H7 (cell line): ENCODE measurements at places on chromosomes 13 and 19. TPM values are rescaled to one million over a fixed set of nuclear protein-coding genes. Genes with fewer than 3 reads are reported as not detected.

DNA sequence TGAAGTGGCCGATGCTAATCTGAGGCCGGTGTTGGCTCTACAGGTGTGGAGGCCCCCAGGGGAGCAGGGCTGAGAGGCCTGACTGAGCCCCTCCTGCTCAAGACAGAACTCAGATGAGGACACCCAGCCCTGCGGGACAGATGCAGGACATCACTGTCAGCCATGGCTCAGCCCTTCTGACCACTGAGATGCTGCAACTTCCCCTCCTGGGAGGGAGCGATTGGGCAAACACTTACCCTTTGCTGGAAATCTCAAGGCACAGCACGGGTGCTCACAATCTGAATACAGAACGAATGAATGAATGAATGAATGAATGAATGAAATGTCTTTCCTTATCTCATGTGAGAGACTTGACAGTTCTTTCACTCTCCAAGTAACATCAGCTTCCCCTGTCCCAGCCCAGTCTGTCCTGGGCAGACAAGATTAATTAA, 3.5 kb upstream of the SIGLEC7 start:
- DNase-seq, result no peak

DNA sequence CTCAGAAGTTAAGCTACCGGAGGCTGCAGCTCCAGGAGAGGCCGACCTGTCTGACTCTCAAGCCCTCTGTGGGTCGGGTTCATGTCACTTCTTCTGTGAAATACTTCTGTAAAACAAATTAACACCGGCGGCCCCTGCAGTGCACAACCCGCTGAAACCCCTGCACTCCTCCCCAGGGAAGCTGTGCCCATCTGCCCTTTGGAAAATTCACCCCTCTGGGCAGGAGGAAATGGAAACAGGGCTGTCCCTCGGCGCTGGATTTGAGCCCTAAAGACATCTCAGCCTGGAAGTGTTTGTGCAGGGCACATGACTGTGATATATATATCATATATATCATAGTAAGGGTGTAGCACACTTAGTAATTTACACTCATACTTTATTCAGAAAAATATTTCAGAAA, 415.3 kb downstream of the IRS2 start:
- DNase-seq, result no peak

- no peak for DNase-seq
Measured at GRCh38 chr13:103908911-103909310, 842.7 kb upstream of the SLC10A2 start.

GRCh38 chr19:1066748-1067340, at the start of gene ARHGAP45:
Gene ARHGAP45 (plus strand): TSS chr19:1067167. CDS start chr19:1067406, 239 bp downstream.
- peak; percentile 94 for DNase-seq

Gene WDR88
- total RNA-seq, result not detected in 2 replicates

DNA sequence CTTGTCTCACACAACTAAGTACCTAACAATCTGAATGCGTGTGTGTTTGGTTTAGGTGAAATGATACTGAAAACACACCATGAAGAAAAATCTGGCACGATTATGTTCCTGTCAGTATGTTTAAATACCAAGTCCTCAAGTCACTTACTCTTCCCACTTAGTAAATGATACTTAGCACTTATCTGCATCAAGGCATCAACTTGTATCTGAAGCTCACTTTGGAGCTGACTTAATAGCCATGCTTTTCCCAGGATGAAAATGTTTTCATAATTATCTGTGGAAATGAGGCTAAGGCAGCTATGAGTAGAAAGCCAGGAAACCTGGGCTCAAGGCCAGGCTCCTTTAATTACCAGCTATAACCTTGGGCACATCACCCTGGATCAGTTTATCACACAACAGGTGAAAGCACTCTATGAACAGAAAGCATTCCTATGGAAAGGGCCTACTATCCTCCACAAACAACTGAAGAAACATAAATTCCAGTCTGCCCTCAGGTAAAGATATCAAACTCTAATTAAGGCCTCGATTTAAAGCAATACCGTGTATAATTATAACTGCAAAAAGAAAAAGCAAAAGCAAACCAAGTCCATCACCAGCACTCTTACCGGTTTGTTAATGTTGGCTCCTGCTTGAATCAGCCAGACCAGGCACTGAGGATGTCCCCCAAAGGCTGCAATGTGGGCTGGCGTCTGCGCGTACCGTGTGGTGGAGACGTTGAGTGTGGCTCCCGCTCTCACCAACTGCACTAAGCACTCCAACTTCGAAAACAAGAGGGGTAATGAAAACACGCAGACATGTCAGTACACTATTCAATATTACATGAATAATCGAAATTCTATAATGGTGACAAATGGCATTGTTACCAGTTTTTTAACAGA, 4.6 kb downstream of the ANKRD10 start:
- DNase-seq, result no peak

- peak; percentile 84 for DNase-seq
Measured at GRCh38 chr19:8611391-8611876, 919 bp upstream of the ADAMTS10 start.

Gene SIGLEC10
- not detected in 2 replicates for total RNA-seq

DNA sequence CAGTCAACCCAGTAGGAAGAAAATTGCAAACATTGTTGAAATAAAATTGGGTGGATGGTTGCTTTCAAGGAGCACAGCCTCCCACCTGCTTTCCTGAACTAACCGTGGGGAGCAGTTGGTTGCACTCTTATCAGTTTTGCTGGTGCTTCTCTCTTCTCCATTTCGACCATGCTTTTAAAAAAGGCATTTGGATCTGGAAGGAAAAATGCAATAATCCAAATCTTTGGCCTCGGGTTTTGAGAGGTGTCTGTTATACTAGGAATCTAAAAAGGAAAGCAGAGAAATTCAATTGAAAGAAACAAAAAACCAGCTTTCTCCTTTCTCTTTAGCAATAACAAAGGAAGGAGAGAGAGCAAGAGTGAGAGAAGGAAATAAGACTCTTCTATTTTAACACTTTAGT, 113.6 kb upstream of the ARGLU1 start:
- no peak for DNase-seq

Gene STAP2
- 14.2 and 18.0 TPM in 2 replicates for total RNA-seq

GRCh38 chr19:10701955-10702525, 801 bp downstream of the QTRT1 start:
- peak; percentile 85 for DNase-seq

DNA sequence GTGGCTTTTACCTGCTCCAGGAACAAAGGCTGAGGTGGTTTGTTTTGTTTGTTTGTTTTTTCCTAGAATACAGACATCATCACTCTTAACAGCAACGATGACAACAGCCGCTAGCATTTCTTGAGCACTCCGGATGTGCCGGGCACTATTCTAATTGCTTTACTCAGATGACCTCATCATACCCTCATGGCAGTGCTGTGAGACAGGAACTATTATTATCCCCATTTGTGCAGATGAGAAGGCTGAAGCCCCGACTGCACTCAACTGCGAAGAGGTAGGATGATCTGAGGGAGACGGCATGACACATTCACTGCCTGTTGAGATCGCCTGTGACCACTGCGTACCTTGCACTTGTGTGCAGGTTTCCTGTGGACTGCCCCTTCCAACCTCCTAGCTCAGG, 66.5 kb downstream of the CCDC70 start:
- DNase-seq, result no peak
